ENCODE measurements at places on chromosomes 13 and 19.

DNA sequence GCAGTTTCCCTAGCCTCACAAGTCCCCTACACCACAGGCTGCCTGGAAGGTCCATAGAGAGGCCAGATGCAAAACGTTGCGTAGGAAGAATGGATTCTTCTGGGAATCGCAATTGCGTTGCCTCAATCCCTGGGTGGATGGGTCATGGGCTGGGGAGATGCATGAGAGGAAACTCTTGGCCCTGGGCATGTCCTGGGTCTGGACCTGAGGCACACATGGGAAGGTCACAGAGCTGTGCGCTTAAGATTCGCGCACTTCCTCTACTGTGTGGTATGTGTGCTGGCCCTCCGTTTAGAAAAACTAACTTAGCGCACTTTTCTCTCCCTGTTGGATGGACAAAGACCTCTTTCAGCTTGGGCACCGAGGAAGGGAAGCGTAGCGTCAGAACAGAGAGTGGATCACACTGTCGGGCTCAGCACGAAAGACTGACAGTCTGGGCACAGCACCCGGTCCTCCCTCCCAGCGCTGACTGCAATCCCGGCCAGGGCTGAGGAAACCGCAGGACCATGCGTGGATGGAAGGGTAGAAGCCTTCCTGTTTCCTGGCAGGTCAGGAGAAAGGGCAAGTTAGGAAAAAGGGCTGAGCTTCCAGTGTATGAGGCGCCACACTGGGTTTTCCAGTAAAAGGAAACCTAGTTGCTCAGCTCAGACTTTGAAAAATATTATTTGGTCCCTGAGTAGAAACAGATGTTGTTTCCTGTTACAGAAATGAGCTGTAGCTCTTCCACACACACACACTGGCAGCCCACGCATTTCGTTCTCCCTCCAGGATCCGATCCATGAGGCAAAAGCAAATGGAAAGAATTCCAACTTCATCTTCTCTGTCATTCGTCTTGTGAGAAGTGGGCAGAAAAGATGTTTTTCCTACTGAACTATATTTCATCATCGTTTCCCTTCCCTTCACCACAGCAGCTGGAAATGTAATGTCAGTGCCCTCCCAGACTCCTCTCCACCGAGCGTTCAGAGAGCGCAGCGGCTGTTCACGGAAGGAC lies 86.0 kb downstream of the ING1 start:
- peak; percentile 91 for DNase-seq

DNA sequence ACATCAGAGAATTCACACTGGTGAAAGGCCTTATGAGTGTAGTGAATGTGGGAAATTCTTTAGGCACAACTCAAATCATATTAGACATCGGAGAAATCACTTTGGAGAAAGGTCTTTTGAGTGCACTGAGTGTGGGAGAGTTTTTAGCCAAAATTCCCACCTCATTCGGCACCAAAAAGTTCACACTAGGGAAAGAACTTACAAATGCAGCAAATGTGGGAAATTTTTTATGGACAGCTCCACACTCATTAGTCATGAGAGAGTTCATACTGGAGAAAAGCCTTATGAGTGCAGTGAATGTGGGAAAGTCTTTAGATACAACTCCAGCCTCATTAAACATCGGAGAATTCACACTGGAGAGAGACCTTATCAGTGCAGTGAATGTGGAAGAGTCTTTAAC lies 10.1 kb downstream of the ZNF17 start:
- no peak for DNase-seq

- DNase-seq = no peak
Measured at GRCh38 chr13:20526664-20527063, 1.0 kb upstream of the CRYL1 start.

DNA sequence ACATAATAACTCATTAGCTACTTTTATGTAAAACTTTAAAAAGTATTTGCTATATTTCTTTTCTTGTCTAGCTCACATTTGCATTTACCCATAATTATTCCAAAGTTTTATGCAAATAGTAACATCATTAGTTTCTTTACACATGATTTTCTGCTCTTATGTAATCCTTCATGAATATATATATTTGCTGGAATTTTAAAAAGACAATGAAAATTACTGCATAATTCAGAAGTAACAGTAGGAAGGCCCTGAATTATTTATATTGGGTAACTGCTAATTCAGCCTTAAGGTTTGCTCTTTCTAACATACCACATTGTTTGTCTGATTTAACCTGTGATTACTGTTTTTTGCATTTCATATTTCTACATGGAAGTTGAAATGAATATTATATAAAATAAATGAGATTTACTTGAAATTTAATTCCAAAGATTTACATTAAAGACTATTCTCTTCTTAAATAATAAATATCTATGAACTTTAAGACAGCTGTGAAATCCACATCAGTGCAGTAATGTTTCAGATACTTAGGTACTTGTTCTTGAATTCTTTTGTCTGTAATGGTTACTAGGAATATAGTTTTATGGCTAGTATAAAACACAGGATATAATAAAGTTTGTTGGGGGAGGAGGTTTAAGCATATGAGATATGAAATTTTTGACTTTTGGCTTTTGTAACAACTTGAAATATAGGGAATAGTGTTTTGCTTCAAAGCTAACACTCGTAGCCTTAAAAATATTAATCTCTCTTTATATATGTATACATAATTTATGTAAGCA lies 46.0 kb downstream of the B3GLCT start:
- no peak for DNase-seq

DNA sequence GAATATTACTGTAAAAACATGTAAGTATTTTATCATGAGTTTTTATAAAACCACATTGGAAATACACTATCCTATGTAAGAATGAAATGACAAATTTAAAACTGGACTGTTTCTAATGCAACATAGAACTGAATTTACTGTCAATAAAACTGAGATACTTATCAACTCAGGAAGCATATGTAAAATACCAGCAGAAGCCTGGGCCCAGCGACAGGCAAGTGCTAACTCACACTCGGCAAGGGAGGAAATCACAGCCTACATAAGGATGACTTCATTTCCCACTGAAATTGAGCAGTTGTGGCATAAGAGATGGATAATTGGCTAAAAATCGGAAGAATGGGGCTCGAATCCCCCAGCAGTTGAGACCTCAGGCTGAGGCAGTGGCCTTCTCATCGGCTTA lies 12.1 kb downstream of the PROZ start:
- no peak for DNase-seq

DNA sequence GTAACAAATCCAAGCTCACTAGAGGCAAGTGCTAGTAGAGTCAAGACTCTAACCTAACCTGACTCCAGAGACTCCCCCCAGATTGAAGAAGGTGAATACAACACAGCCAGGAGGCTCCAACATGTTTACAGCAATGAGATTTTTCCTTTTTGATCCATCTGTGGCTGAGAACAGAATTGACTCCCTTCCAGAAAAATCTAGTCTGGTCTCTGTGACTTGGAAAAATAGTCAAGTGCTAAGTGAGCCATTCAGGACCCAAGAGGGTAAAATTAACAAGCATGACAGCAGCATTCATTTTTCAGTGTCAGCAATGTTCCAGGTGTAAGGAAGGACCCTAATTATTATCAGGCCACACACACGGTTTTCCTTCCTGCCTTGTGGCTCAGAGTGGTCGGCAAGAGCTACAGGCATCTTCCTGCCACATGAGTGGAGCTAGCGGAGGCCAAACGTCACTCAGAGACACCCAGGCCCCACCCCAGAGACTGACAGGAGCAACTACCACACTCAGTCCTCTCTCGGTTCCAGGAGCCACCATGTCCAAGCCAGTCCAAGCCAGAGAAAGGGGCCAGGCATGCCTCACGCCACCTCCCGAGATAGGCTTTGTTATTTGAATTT lies 395.1 kb downstream of the FOXO1 start:
- no peak for DNase-seq
